Astrocyte (in vitro differentiated cells and primary cell): ENCODE measurements at places on chromosomes 6 and 20. TPM values are rescaled to one million over a fixed set of nuclear protein-coding genes. Genes with fewer than 3 reads are reported as not detected.

GRCh38 chr6:166031275-166031674 is 136.4 kb downstream of the TBXT start:
- no peak for DNase-seq
- H3K36me3 ChIP-seq: no peaks in the 10 kb centered on the region
- H3K27me3 ChIP-seq: no peaks in the 10 kb centered on the region
- H3K27ac ChIP-seq: no peak overlapping the region
- peaks cover 21% of the 10 kb centered on the region for H3K4me1 ChIP-seq
- no peak overlapping the region for H3K4me3 ChIP-seq

DNA sequence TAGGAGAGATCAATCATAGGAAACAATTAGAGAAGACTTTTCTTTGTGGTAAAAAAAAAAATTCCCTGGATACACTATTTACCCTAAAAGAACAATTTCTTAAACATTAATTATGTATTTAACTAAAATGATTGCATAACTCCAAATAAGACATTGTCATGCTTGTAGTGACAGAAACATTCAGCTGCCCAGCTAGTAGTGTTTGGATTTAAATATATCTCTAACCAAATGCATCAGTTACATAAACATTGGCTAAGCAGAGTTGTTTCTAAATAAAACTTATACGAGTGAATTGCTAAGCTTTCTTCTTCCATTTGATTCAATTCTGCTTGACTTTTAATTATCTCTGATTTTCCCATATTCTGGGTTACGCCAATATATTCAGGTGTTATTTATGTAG is 23.7 kb downstream of the MLIP start:
- H3K27ac ChIP-seq: no peak overlapping the region

DNA sequence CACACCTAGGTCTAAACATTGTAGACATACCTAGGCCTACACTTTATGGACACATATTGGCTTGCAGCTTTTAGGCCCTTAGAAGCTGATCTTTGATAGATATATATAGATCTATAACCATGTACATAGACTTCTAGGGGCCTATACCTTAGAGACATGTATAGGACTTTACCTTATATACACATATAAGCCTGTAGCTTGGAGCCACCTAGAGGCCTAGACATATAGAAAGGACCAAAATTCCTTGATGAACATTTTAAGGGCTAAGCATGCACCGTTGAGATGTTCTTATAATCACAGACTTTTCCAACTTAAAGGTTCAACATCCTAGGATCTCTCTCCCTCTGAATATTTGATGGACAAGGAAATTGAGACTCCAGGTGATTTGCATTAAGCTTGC is 371.7 kb upstream of the SASH1 start:
- peaks cover 10% of the 10 kb centered on the region for H3K4me1 ChIP-seq
- H3K4me3 ChIP-seq: no peak overlapping the region
- H3K36me3 ChIP-seq: no peaks in the 10 kb centered on the region
- no peak overlapping the region for H3K27ac ChIP-seq
- DNase-seq: no peak
- no peaks in the 10 kb centered on the region for H3K27me3 ChIP-seq

- no peaks in the 10 kb centered on the region for H3K36me3 ChIP-seq
- H3K4me1 ChIP-seq: peaks cover 9% of the 10 kb centered on the region
These were observed 19.4 kb upstream of the MEI4 start for GRCh38 chr6:77633471-77633870.

- no peak for DNase-seq
- H3K36me3 ChIP-seq: no peaks in the 10 kb centered on the region
These were observed 25.7 kb upstream of the OGFRL1 start for GRCh38 chr6:71262914-71263313.

DNA sequence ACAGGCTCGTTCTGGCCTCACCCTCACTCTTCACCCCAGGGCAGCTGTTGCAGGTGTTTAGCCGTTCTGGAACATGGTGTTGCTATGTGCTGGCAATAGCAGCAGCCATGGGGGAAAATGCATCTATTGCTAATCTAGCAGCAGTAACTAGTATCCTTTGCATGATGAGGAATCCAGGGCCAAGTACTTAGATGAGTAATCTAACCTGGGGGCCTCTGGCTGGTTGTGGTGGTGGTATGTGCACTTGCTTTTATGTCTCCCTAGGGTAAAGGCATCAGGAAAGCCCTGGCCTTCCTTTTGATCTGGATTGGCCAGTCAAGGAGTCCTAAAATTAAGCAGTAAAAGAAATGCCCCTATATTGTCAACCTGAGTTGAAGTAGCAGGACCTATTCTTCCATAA is 594.5 kb upstream of the MAP3K7 start:
- H3K4me3 ChIP-seq: no peak overlapping the region
- no peak for DNase-seq
- H3K4me1 ChIP-seq: no peaks in the 10 kb centered on the region
- H3K36me3 ChIP-seq: no peaks in the 10 kb centered on the region
- H3K27ac ChIP-seq: no peak overlapping the region

DNA sequence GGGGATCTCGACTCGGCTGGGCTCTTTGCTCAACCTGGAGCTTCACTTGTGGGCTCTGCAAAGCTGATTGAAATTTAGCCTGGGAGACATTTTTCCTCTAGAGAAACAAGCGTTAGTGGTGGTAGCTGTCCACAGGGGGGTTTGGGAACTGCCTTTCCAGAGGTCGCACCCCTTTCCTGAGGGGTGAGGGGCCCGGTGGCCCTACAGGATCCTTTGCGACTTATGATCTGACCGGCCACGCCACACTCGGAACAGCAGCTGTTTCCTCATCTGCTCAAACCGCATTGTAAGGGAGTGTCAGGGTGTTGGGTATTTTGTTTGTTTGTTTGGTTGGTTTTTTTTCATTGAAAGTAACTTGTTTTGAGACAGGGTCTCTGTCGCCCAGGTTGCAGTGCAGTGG is 21.0 kb downstream of the PNLDC1 start:
- no peak for DNase-seq
- no peak overlapping the region for H3K4me3 ChIP-seq
- H3K4me1 ChIP-seq: no peaks in the 10 kb centered on the region
- H3K27me3 ChIP-seq: peaks cover 2% of the 10 kb centered on the region
- H3K27ac ChIP-seq: no peak overlapping the region

- no peak overlapping the region for H3K27ac ChIP-seq
- no peak overlapping the region for H3K4me3 ChIP-seq
- no peaks in the 10 kb centered on the region for H3K36me3 ChIP-seq
- DNase-seq: no peak
These were observed 15.9 kb downstream of the KIZ start for GRCh38 chr20:21141825-21142224.

GRCh38 chr6:25519856-25520255 is 132.2 kb upstream of the SCGN start:
- peak; percentile 25 for DNase-seq
- no peaks in the 10 kb centered on the region for H3K4me1 ChIP-seq
- H3K36me3 ChIP-seq: no peaks in the 10 kb centered on the region

DNA sequence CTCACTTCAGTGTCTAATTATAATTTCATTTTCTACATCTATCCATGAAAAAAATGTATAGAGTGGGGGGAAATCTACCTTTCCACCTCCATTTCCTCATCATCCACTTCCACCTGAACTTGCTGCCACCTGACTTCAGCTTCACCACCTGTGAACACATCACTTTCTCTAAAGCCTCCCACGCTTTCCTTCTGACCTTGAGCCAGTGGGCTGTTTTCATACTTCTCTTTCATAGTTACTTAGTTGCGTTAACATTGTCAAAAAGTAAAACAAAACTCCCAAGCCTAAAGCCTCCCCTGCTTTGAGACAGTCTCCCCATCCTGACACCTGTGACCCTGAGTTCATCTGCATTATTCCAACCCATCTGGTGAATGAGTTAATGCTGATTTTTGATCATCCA is 47.3 kb downstream of the KLHL31 start:
- no peaks in the 10 kb centered on the region for H3K36me3 ChIP-seq
- H3K4me3 ChIP-seq: no peak overlapping the region
- H3K27ac ChIP-seq: no peak overlapping the region
- peaks cover 9% of the 10 kb centered on the region for H3K4me1 ChIP-seq
- H3K27me3 ChIP-seq: no peaks in the 10 kb centered on the region

DNA sequence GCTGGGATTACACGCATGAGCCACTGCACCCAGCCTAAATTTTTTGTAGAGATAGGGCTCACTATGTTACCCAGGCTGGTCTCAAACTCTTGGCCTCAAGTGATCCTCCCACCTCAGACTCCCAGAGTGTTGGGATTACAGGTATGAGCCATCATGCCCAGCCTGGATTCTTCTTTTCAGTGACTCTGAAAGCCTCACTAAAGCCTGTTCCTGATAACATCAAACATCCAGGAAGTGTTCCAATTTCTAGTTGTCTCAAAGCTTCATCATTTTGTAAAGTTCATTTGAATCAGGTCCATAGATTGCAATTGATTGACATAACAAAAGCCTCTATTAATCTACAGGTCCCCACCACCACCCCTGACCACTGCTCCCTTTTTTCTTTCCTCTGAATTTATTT is 29.2 kb upstream of the CHMP4B start:
- H3K27me3 ChIP-seq: no peaks in the 10 kb centered on the region
- H3K27ac ChIP-seq: no peak overlapping the region
- no peaks in the 10 kb centered on the region for H3K36me3 ChIP-seq
- no peak overlapping the region for H3K4me3 ChIP-seq
- H3K4me1 ChIP-seq: no peaks in the 10 kb centered on the region
- DNase-seq: no peak

GRCh38 chr6:76702187-76702586 is 629.7 kb upstream of the IMPG1 start:
- H3K4me1 ChIP-seq: no peaks in the 10 kb centered on the region
- H3K27ac ChIP-seq: no peak overlapping the region
- no peaks in the 10 kb centered on the region for H3K36me3 ChIP-seq
- no peak overlapping the region for H3K4me3 ChIP-seq
- H3K27me3 ChIP-seq: no peaks in the 10 kb centered on the region
- DNase-seq: no peak

The TCP11 gene
- total RNA-seq: not detected in 2 replicates

The PDE7B gene
- 0.19 and 0.27 TPM in 2 replicates for total RNA-seq

The VSTM2L gene
- 17.7 and 18.5 TPM in 2 replicates for total RNA-seq

The OR2H1 gene
- total RNA-seq: not detected in 2 replicates

The ZNF831 gene
- not detected in 2 replicates for total RNA-seq

The NOX3 gene
- total RNA-seq: 0.30 TPM in 1 of 2 replicates, not detected in the other

The TMEM170B gene
- total RNA-seq: 1.5 and 2.5 TPM in 2 replicates
